Myocyte (in vitro differentiated cells): ENCODE measurements at places on chromosomes 5 and 9.

DNA sequence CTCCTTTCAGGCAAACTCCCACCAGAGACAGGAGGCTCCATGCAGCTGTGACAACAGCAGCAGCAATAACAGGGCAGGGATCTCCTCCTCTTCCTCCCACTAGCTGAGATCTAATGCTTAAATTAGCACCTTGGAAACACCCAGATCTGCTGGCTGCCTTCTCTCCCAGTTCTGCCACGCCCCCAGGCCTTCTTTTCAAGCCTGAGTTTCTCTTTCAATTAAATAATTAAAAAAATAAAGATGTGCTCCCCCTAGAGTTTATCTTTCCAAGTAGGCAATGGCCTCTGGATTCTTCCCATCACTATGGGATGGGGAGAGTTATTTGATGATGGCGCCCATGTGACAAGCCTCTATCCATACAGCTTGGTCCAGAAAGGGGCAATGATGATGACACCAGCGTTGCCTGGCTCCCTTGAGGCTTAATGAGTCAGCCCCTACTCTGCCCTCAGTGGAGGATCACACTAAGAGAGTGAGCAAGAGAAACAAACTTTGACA, 3.8 kb downstream of the FAM219A start:
- peak; percentile 61 for DNase-seq

- no peak for DNase-seq
These were observed 107.0 kb downstream of the TRIO start for GRCh38 chr5:14250084-14250695.

DNA sequence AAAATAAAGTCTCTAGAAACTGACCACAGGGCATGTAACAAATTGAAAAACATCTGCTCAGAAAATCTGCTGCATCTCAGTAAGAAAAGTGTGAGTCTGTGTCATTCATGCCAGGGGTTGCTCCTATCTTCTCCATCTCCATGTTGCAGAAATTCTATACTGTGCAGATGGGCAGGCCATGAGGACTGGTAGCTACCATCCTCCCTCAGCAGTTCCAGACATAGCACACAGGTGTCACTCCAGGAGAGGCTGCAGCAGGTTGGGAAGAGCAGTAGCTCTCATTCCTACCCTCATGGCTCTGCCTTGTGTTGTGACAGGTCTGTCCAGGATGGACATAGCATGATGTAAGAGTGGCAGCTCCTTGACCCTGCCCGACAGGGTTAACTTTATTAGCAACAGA, 173.4 kb downstream of the NDUFS4 start:
- no peak for DNase-seq

- no peak for DNase-seq
These were observed 26.7 kb upstream of the CSNK1G3 start for GRCh38 chr5:123485275-123485674.

GRCh38 chr5:1064383-1065142, 47.3 kb downstream of the SLC12A7 start:
- no peak for DNase-seq

- DNase-seq = no peak
These were observed 1040.5 kb downstream of the DTWD2 start for GRCh38 chr5:117947836-117948235.

- no peak for DNase-seq
These were observed 51.2 kb upstream of the PALM2AKAP2 start for GRCh38 chr9:109728686-109729300.

GRCh38 chr5:143593723-143594122, 190.2 kb upstream of the NR3C1 start:
- DNase-seq = no peak

- peak; percentile 18 for DNase-seq
These were observed 22.8 kb upstream of the ELL2 start for GRCh38 chr5:95984287-95984938.
